ENCODE measurements at places on chromosomes 2 and 18.

DNA sequence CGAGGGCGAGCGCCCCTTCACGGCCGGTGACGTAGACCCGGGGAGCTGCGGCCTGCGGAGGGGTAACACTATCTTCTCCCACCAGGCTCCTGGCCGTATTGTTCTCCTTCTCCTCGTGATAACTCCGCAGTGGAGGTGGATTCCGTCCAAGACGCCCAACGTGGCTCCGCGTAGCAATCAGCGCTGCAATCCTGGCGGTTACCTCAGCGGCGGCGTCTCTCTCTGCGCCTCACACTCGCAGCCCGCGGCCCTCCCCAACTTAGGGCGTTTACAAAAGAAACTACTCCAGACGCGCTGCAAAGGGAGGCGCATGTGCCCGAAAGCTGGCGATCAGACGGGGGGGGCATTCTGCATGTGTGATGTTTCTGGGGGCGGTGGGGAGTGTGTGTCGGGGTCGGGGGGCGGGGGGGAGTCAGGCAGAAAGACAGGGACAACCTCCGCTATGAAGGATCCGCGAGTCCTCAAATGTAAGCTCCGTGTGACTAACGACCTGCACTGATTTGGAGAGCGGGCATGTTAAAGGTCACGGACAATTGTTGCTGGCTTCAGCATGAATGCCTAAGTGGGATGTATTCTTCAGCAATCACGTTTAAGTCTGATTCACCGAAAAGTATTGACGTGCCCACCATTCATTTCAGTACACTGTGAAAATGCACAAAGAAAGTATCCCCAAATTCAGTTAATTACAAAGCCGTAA lies 1.3 kb upstream of the ZNF516 start:
- DNase-seq: no peak

DNA sequence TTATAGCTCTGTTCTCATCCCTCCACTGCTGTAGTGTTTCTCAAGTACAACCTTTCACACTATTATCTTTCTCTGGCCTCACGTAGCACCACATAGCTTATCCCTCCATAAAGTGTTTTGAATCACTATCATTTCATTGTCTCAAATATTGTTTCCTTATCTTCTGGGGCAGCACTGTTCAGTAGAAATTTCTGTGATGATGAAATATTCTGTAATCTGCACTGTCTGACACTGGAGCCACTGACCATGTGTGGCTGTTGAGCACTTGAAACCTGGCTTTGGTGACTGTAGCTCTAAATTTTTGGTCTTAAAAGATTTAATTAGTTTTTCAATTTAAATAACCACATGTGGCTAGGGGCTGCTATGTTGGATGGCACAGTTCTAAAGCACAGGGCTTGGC lies 78.9 kb downstream of the CPS1 start:
- no peak for DNase-seq

- DNase-seq: no peak
Measured at GRCh38 chr2:195121341-195121740, 535.7 kb upstream of the SLC39A10 start.

GRCh38 chr2:137928547-137929518 lies 35.4 kb upstream of the HNMT start:
- no peak for DNase-seq

GRCh38 chr2:32735348-32735747 lies 107.5 kb downstream of the TTC27 start:
- DNase-seq: no peak

GRCh38 chr2:64666810-64667438 lies 13.2 kb upstream of the SERTAD2 start:
- DNase-seq: no peak

DNA sequence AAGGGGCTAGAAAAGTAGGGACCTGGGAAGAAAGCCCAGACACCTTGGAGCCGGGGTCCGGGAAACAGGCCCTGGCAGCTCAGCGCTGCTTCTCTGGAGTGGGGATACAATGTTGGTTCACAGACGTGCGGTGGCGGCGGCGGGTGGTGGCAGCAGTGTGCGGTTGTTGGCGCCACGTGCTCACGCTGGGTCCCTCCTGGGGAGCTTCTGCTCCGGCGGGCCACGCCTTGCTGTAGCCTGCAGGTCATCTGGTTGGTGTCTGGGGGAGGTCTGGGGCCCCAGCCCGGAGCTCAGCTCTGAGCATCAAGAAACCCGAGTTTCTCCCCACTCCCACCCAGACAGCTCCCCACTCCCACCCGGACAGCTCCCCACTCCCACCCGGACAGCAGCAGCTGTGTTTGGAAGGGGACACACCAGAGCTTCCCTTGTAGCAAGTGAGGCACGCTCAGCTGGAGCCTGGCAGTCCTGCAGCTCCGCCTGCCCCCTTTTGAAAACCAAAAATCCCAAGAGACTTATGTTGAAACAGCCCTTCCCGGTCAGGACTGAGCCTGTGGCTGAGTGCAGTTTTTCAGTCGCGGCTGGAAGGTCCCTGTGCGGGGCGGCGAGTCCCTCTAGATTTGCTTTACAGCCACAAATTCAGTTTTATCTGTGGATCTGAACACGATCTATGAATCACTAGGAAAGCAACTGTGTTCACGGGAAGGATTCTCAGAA lies 46.9 kb downstream of the NFATC1 start:
- no peak for DNase-seq

- no peak for DNase-seq
Measured at GRCh38 chr2:235447210-235447609, 46.6 kb upstream of the AGAP1 start.

- no peak for DNase-seq
Measured at GRCh38 chr2:161979490-161979889, 94.5 kb downstream of the DPP4 start.

DNA sequence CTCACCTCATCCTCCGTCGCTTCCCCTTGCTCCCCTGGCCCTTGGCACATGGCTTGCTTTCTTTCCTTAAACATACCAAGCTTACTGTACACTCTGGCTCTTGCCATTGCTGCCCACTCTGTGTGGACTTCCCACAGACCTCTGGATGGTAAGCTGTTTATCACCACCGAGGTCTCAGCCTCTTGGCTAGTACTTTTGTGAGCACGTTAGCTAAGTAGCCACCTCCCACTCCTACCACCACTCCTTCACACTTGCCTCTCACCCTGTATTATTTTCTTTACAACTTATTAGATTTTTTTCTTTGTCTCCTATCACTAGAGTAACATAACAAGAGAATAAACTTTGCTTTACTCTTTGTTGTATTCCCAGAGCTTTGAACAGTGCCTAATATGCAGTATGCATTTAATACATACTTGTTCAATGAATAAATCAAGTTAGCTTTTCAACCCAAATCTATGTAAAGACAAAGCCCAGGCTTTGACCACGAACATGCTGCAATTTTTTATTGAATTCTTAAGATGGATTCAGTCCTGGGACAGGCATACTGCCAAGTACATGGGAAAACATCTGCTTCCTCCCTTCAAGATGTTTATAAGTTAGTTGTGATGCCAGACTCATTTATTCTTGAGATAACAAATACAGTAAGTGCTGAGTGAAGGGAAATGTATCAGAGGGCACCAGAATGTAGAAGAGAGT lies 25.0 kb upstream of the MSGN1 start:
- peak; percentile 42 for DNase-seq

DNA sequence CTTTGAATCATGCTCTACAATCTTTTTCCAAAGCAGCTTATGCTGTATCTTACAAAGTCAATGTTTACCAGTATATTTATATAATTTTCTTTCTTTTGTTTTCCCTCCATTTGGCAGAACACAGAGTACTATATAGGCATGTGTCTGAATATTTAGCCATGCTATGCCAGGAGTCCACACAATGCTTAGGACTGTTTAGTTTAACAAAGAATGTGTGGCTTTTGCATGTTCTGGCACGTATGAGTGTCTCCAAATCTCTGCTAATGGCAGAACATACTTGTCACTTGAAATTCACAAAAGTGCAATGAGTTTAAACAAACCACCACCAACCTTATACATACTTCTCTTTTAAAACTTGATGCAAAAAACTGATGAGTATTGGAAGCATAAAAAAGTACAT lies 268.0 kb downstream of the NR4A2 start:
- no peak for DNase-seq

DNA sequence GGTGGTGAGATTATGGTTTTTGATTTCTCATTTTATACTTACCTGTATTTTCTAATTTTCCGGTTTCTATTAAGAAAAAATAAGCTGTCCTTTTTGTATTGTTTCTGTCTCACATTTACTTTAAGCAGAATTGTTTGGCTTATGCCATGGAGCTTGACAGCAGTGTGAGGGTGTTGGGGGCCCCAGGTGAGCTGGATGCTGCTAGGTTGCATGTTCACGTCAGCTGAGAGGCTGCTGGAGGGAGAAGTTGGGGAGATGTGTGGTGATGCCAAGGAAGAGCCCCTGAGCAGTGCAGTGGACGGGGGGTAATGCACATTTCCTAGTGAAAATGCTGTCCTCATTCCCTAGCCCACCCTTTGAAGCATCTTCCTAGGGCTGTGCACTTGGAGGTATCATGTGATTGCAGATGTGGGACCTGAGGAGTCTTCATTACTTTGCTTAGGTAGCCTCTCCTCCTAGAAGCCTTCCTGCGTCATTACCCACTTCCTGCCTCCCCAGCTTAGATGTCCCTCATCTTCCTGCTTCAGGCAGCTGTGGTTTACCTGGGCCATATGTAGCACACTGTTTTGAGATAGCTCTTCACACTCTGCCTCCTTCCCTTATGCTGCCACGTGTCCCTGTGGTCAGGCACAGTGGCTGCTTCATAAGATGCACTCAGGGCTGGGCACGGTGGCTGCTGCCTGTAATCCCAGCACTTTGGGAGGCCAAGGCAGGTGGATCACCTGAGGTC lies 16.2 kb downstream of the ATG16L1 start:
- no peak for DNase-seq

- DNase-seq: peak; percentile 9
Measured at GRCh38 chr18:52339891-52340371, at the start of gene DCC. Gene DCC (plus strand): TSS chr18:52340197. CDS start chr18:52340788, 591 bp downstream.

DNA sequence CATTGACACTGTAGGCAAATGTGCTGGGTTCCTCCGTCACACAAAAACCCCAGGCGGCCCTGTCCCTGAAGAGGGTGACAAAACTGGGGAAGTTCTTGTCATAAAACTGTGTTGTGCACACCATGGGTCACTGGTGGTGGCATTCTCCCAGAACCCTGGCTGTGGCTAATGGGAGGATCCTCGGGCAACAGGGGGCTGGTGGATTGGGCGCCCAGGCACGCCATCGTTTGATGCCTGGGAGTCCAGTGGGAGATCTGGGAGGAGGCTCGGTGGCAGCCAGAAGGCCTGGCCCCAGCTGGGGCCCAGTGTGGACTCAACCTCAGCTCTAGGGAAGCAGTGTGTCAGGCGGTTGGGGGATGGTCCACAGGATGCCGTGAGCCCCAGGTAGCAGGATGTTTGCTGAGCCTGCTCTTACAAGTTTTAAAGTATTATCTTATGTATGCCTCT lies 140.7 kb downstream of the ACOXL start:
- no peak for DNase-seq

- DNase-seq: peak; percentile 43
Measured at GRCh38 chr2:111905990-111906735, 7.8 kb downstream of the MERTK start.

GRCh38 chr2:72142570-72143440 lies 4.9 kb downstream of the CYP26B1 start:
- DNase-seq: peak; percentile 34

- no peak for DNase-seq
Measured at GRCh38 chr2:209840434-209840833, 68.8 kb downstream of the UNC80 start.

- DNase-seq: no peak
Measured at GRCh38 chr2:196718419-196719109, 79.0 kb downstream of the CCDC150 start.

- DNase-seq: no peak
Measured at GRCh38 chr2:143909577-143910353, 610.2 kb downstream of the ZEB2 start.

DNA sequence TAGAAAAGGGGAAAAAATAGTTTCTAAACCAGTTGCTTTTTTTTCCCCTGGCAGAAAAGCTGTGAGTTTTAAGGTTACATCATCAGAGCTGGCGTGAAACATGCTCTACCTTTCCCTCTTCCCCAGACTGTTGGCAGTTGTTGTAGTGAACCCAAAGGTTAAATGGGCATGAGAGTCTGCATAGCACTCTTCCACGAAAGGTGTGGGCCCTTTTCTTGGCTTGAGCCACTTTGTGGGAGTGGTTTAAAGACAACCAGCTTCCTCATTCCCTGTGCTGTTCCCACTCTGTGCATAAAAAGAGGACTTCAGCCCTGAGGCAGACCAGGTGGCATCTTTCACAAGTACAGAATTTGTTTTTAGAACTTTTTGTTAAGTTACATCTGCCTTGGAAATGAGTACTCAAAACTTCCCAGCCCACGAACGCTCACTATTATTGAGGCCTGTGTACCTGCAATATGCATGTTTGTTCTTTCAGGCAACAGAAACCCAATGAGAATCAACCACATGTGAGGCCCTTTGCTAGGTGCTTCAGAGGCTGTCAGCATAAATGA lies 243.8 kb downstream of the BABAM2 start:
- DNase-seq: peak; percentile 81

DNA sequence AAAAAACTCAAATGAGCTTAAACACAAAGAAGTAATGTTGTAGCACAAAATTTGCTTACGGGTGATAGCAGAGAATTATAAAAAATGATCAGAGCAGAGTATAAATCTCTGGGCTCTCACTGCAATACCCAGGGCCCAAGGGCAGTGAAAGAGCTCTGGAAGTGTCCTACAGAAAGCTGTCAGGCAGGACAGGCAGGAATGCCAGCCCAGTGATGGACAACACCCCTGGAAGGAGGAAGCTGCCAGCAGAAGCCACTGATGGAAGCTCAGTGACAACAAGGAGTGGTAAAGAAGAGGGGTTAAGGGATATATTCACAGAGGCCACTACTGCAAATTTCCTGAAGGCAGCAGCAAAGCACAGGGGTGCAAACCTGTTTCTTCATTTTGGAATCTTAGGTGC lies 214.9 kb downstream of the L3MBTL4 start:
- no peak for DNase-seq

DNA sequence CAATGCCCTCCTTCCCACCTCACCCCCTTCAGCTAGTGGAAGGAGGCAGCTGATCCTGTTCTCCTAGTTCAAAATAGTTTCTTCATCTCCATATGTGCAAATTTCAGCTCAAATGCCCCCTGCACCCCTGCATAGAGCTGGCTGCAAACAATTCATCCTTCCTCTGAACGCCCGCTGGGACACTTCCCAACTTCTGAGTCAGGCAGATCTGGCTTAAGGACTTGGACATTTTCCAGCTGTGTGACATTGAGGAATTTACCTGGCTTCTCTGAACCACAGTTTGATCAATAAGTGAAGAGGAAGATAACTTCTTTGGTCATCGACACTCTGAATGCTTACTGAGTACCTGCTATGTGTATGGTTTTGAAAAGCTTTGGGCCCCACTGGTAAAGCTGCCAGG lies 23.5 kb downstream of the PTGR3 start:
- DNase-seq: no peak

GRCh38 chr2:112686348-112687217 lies 34.2 kb upstream of the NT5DC4 start:
- DNase-seq: no peak

GRCh38 chr2:227822416-227823003 lies 8.9 kb downstream of the CCL20 start:
- no peak for DNase-seq

GRCh38 chr2:65931056-65931455 lies 498.7 kb upstream of the SPRED2 start:
- no peak for DNase-seq

DNA sequence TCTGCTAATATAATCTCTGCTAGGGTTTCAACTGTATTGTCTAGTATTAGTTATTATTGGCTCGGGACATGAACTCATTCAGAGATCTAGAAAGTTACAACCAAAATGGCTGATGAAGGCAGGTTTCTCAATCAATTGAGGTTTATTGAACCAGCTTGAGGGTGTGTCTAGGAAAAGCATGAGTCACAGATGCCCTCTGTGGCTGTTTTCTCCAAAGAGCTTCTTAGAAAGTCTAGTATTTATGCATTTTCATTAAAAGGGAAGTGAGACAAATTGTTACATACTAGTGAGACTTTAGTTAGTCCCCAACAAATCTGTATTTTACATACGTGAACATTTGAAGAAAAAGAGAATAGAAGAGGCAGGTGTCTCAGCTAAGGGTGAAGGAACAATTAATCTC lies 23.0 kb upstream of the RTTN start:
- no peak for DNase-seq
